ENCODE measurements at places on chromosomes 7 and 10.
A peak's percentile ranks its signal among the peaks of the same experiment; 100 is the strongest.

DNA sequence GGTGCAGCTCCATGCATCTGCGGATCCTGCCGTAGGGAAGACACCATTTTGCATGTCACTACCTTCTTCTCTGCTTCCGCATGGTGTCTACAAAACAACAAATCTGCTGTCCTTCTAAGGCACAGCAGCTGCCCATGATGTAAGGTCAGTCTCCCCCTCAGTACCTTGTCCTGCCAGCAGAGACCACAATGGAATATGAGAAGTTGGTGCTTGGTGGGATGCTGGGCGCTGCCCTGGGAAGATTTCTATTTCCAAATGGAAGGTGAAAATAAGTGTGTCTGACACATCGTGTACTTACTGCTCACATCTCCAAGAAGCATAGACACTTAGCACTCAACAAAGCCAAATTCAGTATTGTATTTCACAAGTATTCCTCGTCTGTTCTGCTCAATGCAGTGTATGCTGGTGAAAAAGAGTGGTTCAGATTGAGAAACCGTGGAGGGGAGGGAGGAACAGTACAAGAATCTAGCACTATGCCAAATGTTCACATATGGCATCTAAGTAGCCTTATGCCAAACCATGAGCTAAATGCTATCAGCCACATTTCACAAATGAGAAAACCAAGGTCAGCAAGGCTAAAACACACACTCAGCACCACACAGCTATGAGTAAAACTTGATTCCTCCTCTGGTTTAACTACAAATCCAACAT is 95.0 kb downstream of the GRB10 start:
- DNase-seq = no peak

DNA sequence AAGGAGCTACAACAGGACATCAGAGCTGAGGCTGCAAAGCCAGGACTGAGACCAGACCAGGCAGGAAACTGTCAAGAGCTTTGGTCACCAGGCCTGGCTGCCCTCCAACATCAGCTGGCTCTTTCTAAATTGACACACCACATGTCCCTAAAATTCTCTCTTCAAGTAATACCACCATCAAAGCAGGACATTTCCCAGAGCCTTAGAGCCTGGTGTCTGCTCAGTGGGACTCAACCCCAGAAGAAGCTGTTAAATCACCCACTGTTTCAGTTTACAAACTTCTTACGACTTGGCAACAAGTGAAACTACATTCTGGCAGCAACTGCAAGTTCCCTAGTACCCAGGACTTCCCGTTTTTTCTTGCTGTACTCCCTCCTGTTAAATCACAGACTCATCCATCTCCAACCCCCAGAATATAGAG is 3.8 kb upstream of the IL6 start:
- peak; percentile 61 for DNase-seq

DNA sequence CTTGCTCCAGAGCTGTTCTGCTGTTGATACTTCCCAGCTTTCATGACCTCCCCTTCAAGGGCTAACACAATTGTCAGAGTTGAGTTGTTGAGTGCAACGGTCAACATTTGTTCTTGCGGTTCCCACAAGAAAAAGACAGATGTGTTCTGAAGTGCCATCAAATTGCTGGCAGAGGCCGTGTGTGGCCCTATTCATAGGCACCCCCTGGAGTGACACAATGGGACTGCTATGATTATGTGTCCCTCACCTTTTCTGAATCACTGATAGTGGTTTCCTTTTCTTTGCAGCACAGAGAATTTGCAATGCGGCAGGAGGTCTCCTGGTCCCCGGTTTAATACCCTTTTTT is 5.8 kb upstream of the IGFBP1 start:
- no peak for DNase-seq

GRCh38 chr7:7369134-7369533 is 166.5 kb downstream of the COL28A1 start:
- no peak for DNase-seq

DNA sequence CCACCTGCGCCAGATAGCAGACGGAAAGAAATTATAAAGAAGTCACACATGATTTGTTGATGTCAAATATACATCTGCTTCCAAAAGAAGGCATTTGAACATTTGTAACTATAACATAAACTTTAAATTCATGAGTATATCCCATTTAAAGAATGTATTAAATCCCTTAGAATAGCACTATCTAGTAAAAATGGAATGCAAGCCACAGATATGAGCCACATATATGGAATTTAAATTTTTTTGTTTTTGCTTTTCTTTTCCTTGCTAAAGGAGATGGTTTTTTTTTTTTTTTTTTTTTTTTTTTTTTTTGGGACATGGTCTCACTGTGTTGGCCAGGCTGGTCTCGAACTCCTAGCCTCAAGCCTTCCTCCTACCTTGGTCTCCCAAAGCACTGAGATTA is 730.8 kb downstream of the PHTF2 start:
- no peak for DNase-seq

DNA sequence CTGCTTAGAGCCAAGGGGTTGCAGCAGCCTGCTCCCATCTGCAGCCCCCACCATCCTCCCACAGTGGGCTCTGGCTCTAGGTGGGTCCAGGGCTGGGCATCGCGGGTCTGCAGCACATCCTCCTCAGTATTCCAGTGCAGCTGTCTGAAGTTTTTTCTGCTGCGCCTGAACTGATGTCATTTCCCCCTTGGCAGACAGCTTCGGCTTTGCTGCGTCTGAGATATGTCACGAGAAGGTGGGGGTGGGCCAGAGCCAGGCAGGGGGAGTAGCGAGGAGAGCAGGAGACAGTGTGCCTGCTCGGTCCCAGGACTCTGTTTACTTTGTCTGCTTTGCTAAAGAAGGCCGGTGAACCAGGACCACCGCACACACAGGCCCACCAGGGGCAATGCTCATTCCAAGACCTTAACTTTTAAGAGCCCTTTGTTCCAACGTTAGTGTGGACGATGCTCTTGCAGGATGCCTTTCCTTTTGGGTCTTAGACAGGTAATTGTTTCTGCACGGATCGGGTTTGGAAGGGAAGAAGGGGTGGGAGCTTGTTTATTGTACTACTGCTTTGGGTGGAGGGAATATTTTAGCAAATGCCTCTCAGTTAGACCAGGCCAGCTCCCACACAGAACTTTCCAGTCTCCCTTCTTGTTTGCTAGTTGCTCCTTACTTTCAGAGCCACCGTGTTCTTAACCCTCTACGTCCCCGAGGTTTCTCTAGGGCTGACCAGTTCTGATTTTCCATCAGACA is 32.4 kb downstream of the WBP1L start:
- no peak for DNase-seq

GRCh38 chr10:34205452-34205851 is 609.6 kb downstream of the PARD3 start:
- peak; percentile 65 for DNase-seq

GRCh38 chr7:132472463-132473120 is 103.7 kb downstream of the PLXNA4 start:
- DNase-seq = no peak

DNA sequence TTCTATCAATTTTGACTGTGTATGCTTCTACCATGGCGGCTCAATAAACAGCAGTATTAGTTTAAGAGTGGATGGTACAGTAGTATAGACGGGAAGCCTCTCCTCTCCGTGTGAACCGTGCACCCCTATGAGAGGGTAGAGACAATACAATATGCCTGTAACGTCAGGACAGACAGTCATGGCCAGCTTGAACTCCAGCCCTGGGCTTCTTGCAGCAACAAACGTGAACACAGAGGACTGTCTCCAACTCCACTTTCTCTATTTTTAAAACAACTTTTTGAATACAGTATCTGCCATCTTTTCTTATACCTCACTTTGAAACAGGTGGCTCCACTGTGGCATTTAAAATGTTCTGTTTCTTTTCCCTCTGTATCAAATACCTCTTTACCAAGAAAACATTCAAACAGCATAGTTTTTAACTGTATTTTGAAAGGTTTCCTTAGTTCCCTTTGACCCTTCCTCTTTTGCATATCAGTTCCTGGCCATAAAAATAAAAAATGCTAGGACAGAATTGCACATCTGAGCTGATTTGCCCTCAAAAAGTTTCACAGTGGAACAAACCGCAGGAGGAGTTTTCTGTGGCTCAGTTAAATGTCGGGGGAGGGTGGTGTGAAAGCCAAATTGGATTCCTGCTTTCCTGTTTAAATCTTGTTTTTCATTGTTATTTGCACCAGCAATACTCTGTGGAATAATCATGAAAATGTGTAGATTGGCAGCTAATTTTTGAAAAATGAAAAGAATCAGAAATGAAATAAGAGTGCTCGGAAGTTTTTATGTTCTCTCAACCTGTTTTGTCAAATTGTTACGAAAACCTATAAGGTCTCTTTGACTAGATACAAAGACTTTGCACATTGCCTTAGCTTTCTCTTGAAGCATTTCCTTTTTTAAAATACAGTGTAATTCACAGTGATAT is 8.0 kb downstream of the IKZF1 start:
- peak; percentile 80 for DNase-seq

DNA sequence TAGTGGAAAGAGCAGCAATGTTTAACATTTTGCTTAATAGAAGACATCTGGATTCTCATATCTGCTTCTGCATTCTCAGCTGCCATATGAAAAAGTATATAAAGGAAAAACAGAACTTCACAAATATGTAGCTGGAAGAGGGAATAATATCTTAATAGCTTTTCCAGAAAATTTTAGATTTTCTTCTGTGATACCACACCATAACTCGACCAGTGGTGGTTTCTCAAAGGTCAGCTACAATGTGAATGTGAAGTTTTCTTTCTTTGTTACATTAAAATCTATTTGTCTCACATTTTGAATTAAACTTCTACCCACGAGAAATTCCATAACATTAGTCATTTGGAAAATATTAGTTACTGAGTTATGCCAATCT is 339.8 kb downstream of the PARD3 start:
- DNase-seq = no peak

DNA sequence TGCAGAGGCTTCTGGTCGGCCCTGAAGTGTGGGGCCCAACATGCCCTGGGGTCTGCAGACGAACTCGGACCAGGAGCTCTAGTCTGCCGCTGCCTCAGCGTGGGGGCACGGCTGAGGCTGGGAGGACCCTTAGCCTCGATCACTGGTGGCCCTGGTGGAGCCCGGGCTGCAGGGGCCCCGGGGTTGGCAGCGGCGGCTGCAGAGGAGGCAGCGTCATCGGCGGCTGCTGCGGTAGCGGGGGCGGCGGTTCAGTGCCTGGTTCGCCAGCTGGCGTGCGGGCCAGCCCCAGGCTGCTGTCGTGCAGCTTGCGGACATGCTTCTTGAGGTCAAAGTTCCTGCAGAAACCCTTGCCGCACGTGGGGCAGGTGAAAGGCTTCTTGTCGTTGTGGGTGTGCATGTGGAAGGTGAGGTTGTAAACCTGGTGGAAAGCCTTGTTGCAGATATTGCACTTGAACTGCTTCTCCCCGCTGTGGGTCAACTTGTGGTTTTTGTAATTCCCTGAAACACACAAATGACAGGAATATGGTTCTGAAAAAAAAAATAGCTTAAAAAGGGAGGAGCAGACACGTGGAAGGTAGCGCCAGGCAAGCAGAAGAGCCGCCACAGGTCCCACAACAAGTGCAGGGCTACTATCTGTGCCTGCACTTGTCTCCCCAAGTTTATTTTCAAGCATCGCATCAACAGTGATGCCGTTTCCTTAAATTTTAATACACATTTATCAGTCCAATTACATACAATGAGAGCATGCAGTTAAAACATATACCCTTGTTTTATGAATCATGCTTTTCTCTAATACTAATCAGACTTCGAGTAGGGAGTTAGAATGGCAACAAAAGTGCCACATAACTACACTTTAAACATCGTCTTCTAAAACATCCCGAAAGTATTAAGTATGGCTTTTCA is 2.4 kb downstream of the FEZF1 start:
- DNase-seq = no peak

GRCh38 chr7:96921231-96921630 is 84.1 kb upstream of the DLX6 start:
- no peak for DNase-seq

- DNase-seq = no peak
Observed at GRCh38 chr7:24713850-24714675, 43.2 kb downstream of the GSDME start.

- no peak for DNase-seq
Observed at GRCh38 chr10:12589791-12590190, 240.4 kb downstream of the CAMK1D start.

- DNase-seq = peak; percentile 20
Observed at GRCh38 chr10:122446668-122447423, 7.6 kb upstream of the ARMS2 start.

GRCh38 chr10:7053195-7053594 is 357.6 kb downstream of the SFMBT2 start:
- no peak for DNase-seq

- DNase-seq = no peak
Observed at GRCh38 chr7:47381134-47381495, 200.8 kb downstream of the TNS3 start.

DNA sequence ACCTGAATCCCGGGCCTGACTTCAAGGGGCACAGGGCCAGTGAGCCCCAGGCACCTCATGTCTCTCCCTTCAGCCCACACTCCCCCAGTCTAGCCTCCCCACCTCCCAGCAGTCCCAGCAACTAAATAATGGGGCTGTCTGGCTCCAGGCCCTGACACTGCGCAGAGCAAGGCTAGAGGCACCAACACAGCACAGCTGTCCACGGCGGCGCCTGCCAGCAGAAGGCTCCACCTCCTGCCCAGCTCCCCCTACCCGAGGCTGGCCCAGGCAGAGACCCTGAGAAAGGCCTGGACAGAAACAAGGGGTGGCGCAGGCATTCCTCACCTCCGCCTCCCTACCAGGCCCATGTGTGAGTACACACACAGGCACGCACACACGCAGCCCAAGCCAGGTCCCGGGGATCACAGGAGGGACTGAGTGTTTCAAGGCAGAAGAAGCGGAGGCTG is 6.1 kb downstream of the KCNH2 start:
- DNase-seq = no peak

DNA sequence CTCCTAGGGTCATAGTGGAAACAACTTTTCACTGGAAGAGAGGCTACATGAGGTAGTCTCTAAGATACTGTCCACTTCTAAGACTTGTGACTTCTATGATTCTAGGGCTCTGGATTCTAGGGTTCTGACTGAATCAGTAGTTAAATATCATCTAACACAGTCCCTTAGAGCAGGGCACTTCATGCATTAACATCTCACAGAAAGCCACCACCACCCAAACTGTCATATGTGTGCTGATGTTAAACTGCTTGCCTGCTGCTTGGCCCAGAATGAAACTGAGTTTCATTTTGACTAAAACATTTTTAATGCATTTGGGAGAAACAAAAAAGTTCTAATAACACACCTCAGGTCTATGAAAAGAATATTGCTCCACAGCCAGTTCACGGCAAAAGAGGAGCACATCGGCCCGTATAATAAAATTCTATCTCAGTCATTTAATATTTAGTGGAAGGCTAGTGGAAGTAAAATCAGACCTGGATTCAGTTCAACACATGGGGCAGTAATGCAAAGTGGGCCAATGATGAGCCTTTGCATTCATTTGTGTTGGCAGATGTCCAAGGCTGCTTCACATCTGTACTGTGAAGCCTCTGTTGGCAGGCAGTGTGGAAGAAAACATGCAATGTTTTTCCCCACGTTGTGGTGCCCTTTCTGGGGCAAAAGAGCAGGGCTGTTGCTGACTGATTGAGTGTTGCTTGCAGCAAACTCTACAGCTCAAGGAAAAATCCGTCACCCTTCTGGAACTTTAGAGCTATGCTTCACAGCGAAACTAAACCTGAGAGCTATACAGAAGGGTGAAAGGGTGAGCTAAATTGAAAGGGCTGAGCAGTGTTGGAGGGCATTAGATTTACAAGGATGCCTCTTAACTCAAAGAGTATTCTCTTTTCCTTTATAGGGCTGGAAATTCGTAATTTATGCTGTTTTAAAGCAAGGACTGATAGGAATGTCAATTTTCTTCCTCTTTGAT is 33.5 kb upstream of the AUTS2 start:
- DNase-seq = peak; percentile 17
